NCI-H446 (cell line): ENCODE measurements at places on chromosomes 3 and 15.

GRCh38 chr3:88668180-88668579 is 439.2 kb upstream of the EPHA3 start:
- DNase-seq = no peak

- no peak for DNase-seq
Observed at GRCh38 chr3:50853936-50854335, 179.2 kb downstream of the DOCK3 start.

DNA sequence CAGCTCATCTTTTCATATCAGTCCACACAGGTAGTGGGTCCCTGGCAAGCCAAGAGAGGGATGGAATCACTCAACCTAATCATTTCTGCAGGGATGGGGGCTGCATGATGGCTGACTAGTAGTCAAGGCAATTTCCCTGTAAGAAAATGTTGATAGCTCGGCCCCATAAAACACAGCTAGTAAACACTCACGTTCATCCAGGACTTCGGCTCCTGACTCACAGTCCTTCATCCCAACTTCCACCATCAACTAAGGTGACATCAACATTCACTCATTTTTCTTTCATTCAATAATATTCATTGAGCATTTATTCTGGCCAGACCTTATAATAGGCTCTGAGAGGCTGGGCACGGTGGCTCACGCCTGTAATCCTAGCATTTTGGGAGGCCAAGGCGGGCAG is 4.4 kb upstream of the ACAP2 start:
- no peak for DNase-seq

DNA sequence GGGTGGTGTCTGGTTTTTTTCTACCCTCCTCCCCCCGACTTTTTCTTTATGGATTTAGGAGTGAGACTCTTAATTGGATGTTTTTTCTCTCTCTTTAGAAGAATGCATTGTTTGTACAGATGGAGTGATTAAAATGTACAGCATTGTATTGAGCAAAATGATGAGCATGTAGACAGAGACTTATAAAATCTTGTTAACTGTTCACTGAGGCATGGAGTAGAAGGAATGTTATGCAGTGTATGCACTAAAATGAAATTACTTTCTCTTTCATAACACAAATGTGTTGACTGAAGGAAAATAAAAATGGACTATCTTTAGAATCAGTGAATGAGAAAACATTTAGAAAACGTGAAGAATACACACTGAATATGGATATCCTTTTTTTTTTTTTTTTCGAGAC is 39.8 kb downstream of the ZFAND6 start:
- DNase-seq = no peak

DNA sequence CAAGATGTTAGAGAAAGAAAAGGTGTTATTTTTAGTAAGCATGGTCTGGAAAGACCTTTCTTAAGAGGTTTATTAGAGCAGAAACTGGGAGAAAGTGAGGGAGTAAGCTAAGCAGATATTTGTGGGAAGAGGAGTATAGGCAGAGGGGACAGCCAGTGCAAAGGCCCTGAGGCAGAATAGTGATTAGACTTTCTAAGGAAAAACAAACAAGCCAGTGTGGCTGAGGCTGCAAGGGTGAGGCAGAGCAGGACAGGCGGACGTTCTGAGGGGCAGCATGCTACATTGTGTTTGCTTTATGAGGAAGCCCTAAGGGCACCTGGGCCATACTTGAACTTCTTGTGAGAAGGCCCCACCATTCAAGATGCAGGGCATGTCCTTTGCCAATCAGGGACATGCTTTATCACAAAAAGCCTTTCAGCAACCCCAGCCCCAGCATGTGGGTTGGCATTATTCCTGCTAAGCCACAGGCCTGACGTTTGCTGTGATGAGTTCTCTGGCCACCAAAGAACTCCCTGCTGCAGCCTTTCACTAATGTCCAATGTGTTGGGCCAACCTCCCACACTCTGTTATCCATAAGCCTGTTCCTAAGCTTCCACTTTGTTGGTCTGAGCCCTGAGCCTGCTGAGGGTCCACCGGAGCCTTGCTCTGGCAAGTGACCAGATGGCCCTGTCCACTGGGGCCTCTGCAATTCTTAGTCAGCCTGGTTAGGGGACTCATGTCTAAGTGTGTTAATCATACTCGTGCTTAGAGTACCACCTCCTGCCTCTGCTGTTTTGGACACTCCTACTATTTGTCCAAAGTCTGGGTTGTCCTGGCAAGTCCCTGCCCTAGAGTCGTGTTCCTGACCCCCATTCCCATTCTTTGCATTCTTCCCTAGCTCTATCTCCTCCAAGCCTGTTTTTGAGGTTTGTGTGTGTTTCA is 209.9 kb upstream of the CTNNB1 start:
- no peak for DNase-seq
